ENCODE measurements at places on chromosomes 3 and 15.

GRCh38 chr3:183038757-183039156 lies 58.4 kb upstream of the DCUN1D1 start:
- DNase-seq, result no peak

DNA sequence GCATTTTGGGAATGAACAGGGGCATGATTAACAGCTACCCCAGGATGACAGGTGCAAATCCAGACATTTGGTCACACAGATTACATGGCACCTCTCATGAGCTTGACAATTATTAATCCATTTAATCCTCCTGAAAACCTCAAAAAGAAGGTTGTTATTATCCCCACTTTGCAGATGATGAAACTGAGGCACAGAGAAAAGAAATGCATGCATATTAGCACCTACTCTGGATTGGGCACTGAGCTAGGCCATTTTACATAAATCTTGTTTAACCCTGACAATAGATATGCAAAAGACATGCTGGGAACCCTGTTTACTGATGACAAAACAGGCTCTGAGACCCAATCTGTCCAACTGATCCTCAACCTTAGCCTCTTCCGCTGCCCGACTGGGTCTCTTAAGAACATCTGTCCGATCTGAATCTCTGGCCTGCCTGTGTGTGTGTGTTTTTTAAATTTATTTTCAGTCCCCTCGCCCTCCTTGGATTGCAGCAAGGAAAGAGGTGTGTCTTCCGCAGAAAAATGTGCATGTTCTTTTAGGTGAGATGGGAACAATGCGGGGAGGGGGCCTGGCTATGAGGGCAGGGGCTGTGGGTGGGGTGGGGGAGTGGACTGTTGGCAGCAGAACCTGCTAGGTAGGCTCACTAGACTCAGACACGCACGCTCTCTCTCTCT lies 162.5 kb downstream of the WNT7A start:
- DNase-seq, result no peak

- no peak for DNase-seq
Measured at GRCh38 chr3:45551214-45552010, 43.1 kb upstream of the LIMD1 start.

DNA sequence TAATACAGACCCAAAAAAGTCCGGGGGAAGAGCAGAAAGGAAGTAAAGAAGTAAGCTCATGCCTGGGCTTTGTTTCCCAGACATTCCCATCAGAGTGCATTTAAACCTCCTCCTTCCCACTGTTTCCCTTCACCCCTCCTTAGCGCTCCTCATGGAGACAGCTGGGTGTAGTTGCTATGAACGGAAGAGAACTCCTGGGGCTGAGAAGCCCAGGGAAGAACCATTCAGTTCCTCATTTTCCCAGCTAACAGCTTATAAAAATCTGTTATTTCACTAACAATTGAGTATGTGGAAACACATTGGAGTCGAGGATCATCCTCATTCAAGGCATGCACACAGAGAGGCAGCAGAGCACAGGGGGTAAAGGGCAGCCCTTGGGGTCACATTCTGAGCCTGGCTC lies 299.3 kb downstream of the SHQ1 start:
- DNase-seq, result no peak

- no peak for DNase-seq
Measured at GRCh38 chr15:77722759-77723460, 90.2 kb upstream of the LINGO1 start.

DNA sequence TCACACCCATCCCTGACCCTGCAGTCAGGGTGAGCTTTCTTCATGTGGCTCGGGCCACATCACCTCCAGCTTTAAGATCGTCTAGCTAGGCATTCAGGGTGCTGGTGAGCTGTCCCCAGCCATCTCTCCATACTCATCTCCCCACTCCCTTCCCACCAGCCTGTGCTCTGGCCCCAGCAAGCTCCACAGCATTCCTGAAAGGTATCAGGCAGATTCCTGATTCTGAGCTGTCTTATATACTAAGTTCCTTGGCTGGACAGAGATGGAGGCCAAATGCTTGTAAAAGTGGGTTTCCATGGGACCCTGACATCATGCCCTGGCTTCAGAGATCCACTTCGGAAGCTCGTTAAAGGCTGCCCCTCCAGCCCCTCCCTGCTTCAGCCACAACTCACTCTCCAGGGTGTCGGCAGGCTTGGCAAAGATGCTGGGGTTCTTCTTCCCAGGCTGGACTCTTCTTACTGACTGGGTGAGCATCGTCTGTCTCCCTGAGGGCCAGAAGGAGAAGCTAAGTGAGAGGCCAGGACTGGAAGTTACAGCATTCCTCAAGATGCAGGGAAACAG lies 3.9 kb downstream of the CILP start:
- DNase-seq, result no peak

DNA sequence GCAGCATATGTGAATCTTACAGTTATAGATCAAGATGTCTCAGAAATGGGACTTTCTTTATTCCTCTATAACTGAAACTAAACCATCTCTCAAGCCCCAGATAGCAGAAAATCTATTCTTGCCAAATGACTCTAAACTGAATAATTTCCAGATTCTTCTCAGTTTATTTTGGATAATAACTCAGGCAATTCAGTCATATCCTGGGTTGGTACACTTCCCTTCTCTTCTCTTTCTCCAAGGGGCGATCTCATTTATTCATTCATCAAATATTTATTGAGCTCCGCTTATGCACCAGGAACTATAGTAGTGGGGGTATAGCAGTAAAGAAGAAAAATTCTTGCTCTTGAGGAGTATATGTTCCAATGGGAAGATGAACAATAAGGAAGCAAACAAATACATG lies 13.5 kb upstream of the PCOLCE2 start:
- no peak for DNase-seq

GRCh38 chr3:66362541-66362941 lies 138.3 kb downstream of the LRIG1 start:
- no peak for DNase-seq

DNA sequence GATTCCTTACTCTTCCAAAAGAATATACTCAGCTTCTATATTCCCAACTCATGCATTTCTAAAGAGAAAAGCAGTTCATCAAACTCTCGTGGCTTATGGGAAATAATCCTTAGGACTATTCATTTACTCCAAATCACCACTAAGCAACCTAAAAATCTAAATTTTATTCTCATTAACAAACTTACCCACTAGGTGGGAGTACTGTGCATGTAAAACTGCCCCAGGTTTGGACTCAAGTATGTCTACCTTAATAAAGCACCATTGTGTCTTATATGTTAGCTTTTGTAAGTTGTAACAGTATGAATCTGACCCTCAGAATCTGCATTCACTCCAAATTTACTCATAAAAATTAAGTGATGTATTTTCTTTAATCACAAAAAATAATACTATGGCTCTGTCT lies 25.3 kb downstream of the RAD18 start:
- no peak for DNase-seq

DNA sequence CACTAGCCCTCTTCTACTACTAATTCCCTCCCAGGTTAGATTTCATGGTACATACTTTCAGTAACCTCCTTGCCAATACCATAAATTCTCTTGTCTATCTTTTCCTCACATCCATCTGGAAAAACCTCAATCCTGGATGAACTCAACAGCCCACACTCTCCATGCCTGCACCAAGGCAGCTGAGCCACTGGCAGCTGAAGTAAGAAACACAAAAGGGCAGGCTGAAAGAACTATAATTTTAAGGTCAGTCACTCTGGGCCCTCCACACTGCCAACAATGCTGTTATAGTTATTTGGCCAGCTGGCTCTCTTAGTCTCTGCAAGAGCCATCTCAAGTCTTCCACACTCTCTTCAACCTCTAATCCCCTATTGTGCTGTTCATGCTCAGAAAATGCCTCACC lies 15.1 kb upstream of the TIPARP start:
- DNase-seq, result no peak

GRCh38 chr3:40572588-40572987 lies 47.8 kb downstream of the ZNF621 start:
- no peak for DNase-seq

- DNase-seq, result no peak
Measured at GRCh38 chr3:159902546-159903314, 85.9 kb upstream of the IL12A start.

DNA sequence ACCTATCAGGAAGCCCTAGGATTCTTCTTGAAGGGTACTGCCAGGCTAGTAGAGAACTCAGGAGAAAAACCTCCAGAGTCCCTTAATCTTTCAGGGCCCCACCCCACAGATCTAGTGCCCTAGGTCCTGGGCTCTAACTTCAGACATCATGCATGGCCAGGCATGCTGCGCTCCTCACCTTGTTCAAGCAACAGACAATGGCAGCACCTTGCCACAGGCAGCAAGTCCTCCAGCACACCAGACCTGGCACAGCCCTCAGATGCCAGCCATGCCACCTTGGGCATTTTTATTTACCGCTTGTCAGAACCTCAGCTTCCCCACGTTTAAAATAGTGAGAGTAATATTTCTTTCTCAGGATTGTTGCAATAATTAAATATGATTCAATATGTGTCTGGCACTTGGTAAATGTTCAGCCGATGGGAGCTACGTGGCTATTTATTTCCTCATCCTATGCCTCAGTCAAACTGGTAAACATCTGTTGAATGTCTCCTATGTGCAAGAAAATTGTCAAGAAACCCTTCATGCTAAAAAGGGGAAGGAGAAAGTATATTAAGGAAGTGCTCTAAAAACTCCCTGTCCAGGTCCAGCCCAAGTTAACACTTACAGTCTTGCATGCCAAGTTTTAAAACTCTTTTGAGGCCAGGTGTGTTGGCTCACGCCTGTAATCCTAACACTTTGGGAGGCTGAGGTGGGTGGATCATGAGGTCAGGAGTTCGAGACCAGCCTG lies 14.5 kb upstream of the CCR1 start:
- no peak for DNase-seq

DNA sequence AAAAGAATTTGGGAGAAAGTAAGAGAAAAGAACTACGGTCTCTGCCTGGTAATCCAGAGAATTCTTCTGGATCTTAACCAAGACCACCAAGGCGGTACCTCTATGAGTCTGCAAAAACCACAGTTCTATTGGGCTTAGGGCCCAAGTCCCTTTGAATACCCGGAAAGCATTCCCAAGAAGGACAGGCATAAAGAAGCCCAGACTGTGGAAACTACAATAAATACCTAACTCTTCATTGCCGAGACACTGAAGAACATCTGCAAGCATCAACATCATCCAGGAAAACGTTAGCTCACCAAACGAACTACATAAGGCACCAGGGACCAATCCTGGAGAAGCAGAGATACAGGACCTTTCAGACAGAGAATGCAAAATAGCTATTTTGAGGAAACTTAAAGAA lies 162.3 kb upstream of the TMC3 start:
- no peak for DNase-seq

DNA sequence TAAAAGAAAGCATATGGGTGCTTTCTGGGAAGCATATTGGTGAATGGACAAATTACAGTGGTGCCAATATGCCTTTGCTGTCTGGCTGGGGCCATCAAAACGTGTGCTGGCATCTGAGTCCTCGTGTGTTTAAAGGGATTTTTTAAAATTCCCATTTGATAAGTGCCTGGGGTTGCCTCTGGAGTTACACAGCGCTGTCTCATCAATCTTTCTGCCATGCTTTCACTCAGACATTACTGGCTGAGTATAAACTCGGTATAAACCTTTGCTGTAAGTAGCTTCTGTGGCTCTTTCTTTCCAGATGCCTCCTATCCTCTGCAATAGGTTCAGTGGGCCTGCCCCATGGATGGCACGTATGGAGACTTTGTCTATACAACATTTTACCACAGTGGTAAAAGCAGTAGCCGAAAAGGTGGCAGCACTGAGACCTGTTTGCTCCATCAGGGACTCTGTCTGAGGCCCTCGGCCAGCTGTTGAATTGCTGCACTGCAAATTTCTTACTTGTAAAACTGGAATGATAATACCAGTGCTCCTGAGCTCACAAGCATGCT lies 195.5 kb downstream of the LPP start:
- DNase-seq, result no peak

DNA sequence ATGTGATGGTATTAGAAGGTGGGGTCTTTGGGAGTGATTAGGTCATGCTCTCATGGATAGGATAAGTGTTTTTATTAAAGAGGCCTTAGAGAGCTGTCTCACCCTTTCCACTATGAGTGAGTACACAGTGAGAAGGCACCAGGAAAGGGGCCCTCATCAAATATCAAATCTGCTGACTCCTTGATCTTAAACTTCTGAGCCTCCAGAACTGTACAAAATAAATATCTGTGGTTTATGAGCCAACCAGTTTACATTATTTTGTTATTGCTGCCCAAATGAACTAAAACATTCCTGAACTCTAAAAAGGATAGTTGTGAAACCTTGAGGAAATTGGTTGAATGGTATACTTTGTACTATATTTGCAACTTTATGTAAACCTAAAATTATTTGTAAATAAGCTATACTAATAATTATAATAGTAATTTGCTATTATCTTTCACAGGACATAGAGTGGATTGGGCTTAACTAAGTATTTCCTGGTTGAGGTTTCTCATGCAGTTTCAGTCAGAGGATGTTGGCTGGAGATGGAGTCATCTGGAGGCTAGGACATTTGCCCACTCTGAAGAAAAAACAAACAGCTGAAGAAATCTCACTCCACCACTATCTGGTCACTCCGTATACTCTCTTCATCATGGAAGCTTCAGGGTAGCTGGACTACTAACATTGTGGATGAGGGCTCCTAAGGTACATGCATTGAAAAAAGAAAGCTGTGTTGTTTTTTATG lies 1068.6 kb upstream of the CADM2 start:
- DNase-seq, result no peak

DNA sequence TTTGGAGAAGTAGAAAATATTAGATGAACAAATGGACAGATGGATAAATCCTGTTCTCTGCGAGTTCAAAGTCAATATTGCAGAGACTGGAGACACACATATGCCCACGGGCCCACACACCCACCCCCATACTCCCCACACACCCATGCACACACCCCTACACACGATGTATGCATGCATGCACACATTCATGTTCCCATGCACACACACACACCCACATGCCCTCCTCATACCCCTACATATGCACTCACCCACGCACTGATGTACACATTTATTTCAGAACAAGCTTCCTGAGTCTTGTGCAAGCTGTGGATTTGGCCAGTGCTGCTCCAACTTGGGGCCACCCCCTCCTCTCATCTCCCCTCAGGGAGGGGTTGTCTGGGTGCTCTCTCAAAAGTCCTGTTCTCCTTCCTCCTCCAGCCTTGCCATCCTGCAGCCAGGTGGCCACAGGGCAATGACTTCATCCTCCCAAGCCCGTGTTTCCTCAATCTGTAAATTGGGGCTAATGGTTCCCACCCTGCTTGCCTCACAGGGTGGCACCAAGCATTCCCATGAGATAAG lies 16.4 kb downstream of the MAPKAPK3 start:
- DNase-seq, result no peak

DNA sequence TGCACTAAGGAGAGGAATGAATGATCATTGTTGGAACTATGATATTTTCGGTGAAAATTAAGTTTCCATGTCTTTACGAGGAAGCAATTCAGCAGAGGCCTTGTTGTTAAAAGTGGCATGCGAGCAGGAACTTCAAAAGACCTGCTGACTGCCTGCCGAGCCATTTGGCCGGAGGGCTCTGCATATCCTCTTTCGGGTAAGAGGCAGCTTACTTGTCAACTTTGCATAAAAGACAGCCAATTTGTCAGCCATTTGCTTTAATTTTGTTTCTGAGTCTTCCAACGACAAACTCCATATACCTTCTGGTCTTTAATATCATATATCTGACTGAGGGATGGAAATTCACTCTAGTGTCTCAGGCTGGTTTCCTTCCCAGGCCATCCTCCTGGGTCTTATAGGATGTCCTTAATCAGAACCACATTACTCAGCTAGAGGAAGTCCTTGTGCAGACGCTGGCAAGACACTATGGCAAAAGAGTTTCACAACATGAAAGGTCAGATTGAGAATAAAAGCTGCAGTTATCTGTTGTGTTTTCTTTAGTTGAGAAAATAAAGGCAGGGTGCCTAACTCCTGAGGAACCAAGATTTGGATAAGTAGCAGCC lies 128.7 kb upstream of the WNT5A start:
- no peak for DNase-seq
